Stimulated activated CD8-positive, alpha-beta memory T cell treated with anti-CD3 and anti-CD28 coated beads, Interleukin-2, amount 100 ng/mL, for 48 hours (primary cell): ENCODE measurements at places on chromosomes 5 and 9.
A peak's percentile ranks its signal among the peaks of the same experiment; 100 is the strongest.

DNA sequence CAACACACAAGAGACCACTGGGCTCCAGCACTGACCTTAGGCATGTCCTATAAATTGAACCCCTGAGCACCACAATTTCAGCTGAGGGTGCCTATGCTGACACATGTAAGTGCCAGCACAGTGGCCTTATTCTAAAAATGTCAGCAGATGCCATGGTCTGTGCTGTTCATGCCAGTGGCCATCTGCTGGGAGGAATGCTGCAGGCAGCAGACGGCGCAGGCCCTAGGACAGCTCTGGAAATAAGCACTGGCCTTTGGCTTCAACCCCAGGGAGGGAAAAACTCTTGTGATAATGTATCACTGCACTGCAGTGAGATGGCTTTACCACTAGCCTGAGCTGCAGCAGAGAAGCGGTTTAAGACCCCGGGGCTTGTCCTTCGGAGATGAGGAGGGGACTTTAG lies 98.5 kb downstream of the SYK start:
- DNase-seq, result no peak

- DNase-seq, result no peak
These were observed at the start of gene NEUROG1 for GRCh38 chr5:135535820-135536801. NEUROG1 (minus strand) TSS chr5:135535964; CDS start chr5:135535690, 274 bp downstream.

DNA sequence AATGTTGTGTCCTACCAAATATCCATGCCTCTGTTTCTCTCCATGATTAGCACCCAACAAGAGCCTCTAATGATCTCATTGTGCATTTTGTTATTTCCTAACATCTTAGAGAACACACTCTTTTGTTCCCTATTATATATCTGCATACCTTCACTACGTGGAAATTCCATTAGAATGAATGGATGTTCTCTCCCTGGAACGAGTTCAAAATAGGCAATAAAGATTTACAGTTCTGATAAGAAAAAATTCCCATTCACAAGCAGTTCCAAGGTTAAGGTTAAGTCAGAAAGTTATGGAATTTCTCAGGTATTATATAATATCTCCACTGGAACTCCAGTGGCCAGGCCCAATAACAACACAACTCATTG lies 83.7 kb downstream of the TRPM6 start:
- DNase-seq, result no peak

DNA sequence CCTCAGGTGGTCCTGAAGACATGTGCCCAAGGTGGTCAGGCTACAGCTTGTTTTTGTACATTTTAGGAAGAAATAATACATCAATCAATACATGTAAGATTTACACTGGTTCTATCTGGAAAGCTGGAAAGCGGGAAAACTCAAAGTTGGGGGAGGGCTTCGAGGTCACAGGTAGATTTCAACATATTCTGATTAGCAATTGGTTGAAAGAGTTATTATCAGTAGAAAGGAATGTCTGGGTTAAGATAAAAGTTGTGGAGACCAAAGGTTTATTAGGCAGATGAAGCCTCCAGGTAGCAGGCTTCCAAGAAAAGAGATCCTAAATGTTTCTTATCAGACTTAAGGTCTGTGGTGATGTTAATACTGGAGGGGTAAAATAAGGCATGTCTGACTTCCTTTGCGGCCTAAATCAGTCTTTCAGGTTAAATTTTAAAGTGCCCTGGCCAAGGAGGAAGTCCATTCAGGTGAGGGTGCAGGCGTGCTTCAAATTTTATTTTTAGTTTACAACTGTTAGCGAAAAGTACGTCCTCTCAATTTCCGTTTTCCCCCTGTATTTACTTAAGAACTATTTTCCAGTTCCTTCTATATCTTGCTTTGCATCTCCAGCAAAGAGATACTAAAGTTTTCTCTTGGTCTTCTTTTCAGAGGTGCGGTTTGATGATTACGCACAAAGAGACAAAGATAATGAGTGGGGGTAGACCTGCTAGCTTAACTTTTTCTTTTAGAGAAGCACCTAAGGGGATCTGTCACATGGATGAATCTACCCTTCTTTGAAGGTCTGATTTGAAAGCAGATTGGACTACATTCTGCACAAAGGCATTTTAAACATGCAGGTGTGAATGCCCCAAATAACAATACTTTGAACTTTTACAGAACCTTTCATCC lies 578.6 kb downstream of the RAB3C start:
- DNase-seq, result no peak

DNA sequence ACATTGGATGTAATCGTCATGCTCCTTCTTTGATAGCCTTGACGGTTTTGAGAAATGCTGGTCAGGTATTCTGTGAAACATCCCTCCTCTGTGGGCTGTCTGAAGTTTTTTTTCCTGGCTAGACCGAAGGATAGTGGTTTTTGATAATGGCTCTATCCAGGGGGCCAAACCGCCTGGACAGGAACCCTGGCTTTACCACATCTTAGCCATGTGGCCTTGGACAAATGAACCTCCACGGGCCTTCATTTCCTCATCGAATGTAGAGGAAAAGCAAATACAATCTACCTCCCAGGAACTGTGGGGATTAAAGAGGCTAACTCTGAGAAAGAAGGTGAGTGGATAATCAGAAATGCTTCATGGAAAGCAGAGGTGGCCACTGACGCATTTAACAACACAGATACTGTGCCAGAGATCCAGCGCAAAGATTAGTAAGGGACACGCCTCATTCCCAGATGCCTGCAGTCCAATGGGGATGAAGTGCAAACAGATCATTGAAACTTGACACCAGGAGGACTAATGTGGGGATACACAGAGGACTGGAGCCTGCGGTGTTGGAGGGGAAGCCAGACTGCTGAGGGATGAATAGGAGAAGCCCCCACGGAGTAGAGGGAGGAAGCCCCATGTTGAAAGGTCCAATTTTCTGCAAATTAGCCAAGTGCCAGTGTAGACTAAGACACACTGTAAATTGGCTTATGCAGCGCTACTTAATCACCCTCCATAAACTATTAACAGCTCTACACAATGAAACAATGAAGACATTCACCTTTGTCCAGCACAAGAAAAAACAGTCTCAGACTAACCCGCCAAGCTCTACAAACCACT lies 41.6 kb downstream of the MYO10 start:
- DNase-seq, result no peak

DNA sequence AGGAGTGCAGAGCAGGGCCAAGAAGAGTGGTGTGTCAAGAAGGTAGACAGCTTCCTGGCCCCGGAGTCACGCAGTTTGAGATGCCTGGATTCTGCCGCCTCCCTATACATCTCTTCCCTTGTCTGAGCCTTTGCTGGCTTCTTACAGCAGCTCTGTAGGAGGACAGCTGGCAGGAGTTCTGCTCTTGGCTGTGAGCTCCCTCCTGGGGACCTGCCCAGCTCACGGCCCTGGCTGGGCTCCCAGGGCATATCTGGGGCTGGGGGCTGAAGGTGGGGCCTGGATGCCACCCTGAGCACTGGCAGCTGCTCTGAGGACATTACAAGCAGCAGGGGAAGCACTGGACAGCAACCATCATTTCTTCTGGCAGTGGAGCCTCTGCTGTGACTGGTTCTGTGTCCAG lies 786 bp upstream of the TSSK1B start:
- DNase-seq, result no peak

GRCh38 chr5:80569961-80570786 lies at the start of gene ANKRD34B:
ANKRD34B (minus strand) TSS chr5:80570280; CDS start chr5:80560019, 10,261 bp downstream.
- peak; percentile 36 for DNase-seq

- no peak for DNase-seq
These were observed 15.1 kb upstream of the EPB41L4B start for GRCh38 chr9:109335929-109336328.

- DNase-seq, result no peak
These were observed 265.1 kb upstream of the DAB2 start for GRCh38 chr5:39689919-39690318.

DNA sequence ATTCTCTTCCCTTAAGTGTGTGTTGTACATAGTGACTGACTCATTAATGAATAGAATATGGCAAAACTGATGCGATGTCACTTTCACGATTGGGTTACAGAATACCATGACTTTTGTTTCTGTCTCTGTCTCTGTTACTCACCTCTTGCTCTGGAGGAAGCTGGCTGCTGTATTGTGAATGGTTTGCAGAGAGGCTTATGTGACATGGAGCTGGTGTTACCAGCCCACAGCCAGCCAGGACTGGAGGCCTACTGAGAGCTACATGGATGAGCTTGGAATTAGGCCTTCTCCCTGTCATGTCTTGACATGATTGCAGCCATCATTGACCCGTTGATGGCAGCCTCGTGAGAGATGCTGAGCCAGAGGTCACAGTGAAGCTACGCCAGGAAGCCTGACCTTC lies 161.9 kb downstream of the TAF11L14 start:
- no peak for DNase-seq

- no peak for DNase-seq
These were observed 43.2 kb downstream of the GARNL3 start for GRCh38 chr9:127307802-127308201.

GRCh38 chr9:2299843-2300205 lies 284.7 kb downstream of the SMARCA2 start:
- DNase-seq, result no peak

DNA sequence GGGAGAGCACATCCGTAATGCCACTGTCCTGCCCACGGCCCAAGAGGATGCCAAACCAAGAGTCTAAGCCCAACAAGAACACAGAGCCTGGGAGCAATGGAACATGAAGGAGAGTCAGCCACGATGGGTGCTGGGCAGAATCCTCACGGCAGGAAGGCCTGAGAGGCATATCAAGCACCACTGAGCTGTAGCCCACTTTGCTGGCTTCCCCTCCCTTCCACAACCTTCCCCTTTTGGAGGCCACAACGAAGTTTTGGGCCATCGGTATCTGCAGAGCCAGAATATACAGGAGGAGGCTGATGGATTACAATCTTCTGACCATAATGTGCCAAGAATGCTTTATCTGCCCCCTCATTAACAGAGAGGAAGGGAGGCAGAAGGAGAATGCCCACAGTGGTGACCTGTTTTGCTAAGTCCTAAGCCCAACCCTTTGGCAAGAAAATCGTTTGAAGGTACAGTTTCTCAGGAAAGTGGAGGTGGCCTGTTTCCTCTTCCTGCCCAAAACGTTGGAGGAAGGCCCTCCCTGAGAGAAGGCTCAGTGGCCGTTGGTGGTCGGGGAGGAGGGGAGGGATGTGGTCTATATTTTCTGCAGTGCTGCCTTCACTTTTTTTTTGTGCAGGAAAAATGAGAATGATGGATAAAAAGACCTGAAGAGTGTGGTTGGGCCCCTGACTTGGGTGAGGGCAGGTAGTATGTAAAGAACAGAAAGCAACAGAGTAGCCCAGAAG lies 26.2 kb downstream of the MACROH2A1 start:
- no peak for DNase-seq

- no peak for DNase-seq
These were observed 11.2 kb downstream of the FAM240B start for GRCh38 chr9:38708759-38709158.

- no peak for DNase-seq
These were observed 22.1 kb upstream of the TPD52L3 start for GRCh38 chr9:6305954-6306563.

DNA sequence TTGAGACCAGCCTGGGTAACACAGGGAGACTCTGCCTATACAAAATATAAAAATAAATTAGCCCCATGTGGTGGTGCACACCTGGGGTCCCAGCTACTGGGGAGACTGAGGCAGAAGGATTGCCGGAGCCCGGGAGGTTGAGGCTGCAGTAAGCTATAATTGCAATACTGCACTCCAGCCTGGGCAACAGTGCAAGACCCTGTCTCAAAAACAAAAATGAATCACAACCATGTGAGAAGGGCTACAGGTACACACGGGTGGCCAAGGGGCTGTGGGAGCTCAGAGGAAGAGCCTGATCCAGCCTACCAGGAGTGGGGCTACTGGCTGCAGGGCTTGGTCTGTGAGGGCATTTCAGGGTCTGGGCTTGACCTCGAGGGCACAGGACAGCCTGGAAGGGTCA lies 55.2 kb upstream of the STXBP1 start:
- no peak for DNase-seq

DNA sequence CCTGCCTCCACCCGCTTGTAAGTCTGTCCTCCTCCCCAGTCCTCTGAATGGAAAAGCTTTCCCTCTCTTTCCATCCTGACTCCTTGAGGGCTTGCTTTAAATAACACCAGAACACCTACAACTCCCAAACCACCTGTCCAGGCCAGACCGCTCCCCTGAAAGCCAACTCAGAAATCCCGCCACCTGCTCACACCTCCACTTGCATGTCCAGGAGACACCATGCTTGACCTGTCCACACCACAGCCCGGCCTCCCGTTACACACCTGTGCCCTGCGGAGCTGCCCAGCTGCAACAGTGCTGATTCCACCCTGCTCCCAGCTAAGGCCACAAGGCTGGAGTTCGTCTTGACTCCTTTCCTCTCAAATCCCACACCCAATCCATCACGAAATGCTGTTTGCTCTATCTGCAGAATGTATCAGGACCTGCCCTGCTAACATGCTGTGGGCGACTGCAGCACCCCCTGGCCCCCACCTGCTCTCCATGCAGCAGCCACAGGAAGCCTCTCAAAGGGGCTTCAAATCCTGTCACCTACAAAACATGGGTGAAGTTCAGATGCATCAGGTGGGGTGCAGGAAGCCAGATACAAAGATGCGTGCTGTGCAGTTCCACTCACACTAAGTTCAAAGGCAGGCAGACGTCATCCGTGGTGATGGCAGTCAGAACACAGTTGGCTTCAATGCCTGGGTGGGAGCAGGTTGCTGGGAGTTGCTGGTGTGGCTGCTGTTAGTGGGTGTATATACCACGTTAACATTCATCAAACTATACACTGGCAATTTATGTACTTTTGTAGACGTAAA lies 166.0 kb downstream of the ROR2 start:
- DNase-seq, result no peak

DNA sequence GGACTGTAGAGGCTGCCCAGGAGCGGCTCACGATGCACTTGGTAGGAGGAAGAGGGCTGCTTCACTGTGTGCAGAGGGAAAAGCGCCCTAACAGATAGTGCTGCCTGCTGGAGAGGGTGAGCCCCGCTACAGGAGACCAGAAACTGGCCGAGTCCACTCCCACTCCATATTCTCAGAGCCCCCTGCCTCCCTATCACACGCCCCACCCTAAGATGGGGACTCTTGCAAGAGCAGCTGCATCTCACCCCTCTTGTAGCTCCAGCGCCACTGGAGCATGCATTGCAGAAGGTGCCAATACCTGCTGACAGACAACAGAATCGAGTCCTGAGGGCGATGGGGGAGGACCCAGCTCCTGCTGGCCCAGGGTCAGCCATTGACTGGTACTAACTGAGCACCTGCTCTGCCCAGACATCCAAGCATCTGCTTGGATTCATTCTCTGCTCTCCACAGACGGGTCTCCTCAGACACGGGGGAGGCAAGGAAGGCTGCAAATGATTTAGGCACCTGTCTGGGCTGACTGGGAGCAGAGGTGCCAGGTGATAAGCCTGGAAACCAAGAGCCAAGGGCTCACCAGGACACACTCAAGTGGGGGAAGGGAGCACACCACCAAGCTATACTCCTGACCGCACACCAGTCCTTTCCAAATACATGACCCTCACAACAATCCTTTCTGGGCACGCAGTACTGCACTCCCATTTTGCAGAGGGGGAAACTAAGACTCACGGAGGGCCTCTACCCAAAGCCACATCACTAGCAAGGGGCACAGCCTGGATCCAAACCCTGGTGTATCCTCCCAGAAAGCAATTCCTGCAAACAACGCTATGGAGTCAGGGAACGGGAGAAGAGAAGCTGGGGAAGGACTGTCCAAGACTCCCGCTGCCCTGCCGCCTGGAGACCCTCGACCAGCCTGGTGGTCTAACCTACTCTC lies 1.6 kb downstream of the BICD2 start:
- DNase-seq, result no peak
